ENCODE measurements at places on chromosomes 5 and 9. TPM values are rescaled to one million over a fixed set of nuclear protein-coding genes. Genes with fewer than 3 reads are reported as not detected.
A peak's percentile ranks its signal among the peaks of the same experiment; 100 is the strongest.

The TLE1 gene
- total RNA-seq, result 40.5 TPM

The DRD1 gene
- not detected for total RNA-seq

The GLRA1 gene
- total RNA-seq, result 0.21 TPM

The KLF9 gene
- 0.19 TPM for total RNA-seq

The PLPP7 gene
- total RNA-seq, result 5.8 TPM

The NEUROG1 gene
- 7.3 TPM for total RNA-seq

The DND1 gene
- 4.6 TPM for total RNA-seq

The C8G gene
- total RNA-seq, result 0.59 TPM

GRCh38 chr5:139884144-139884543 lies 88.5 kb downstream of the PSD2 start:
- H3K4me3 ChIP-seq, result no peak overlapping the region
- no peaks in the 10 kb centered on the region for H3K36me3 ChIP-seq
- H3K27ac ChIP-seq, result no peak overlapping the region

GRCh38 chr5:172114875-172115422 lies 73.1 kb downstream of the STK10 start:
- H3K4me3 ChIP-seq, result no peak overlapping the region
- peaks cover 6% of the 10 kb centered on the region for H3K36me3 ChIP-seq
- DNase-seq, result no peak
- H3K27ac ChIP-seq, result no peak overlapping the region

DNA sequence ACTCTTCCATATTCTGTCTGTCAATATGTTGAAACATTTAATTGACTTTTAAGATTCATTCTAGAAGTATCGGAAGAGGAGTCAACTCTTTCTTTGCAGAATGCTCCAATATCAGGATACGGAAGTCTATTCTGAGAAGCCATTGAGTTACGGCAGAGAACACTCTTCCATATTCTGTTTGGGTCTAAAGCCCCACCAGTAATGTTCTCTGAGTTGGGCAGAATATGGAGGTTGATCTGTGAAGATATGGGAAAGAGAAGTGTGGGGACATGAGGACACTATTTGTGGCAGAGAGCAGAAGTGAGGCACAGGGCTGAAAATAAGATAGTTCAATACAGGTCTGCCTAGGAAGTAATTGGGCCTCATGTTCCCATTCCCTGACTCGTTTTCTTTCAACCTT lies 300.0 kb downstream of the DIRAS2 start:
- H3K4me1 ChIP-seq, result peaks cover 25% of the 10 kb centered on the region
- DNase-seq, result no peak
- no peak overlapping the region for H3K4me3 ChIP-seq
- H3K36me3 ChIP-seq, result no peaks in the 10 kb centered on the region
- H3K27ac ChIP-seq, result no peak overlapping the region

DNA sequence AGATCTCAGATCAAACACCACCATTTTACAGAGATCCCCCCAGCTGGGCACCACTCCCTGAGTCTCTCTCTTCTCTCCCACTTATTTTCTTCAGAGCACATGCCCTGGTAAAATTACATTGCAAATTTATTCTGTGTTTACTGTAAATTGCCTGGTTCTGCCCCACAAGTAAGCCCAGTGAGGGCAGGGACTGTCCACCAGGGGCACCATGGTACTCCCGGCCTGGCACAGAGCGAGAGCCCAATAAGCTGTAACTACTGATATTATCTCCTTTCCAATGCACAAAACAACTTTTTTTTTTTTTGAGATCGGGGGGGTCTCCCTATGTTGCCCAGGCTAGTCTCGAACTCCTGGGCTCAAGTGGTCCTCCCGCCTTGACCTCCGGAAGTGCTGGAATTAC lies 123.0 kb downstream of the PAX5 start:
- no peak for DNase-seq
- no peaks in the 10 kb centered on the region for H3K36me3 ChIP-seq
- no peak overlapping the region for H3K4me3 ChIP-seq
- H3K27me3 ChIP-seq, result no peaks in the 10 kb centered on the region
- H3K27ac ChIP-seq, result no peak overlapping the region
- H3K4me1 ChIP-seq, result no peaks in the 10 kb centered on the region

DNA sequence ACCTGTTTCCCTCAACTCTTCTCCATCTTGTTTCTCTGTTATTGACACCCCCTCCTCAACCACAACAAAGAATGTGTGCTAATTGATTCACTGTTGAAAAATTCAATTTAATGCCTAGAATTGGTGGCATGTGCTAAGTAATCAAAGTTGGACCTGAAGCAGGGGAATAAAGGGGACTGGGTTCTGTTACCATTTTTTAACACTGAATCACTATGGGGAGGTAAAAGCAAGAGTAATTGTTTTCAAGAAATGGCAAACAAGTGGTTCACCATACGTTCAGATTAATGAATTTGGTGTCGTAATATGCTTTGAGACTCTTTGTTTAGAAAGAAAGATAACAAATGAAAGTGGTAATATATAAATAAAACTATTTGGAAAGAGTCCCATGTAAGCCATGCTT lies 17.0 kb upstream of the SSBP2 start:
- H3K4me1 ChIP-seq, result peaks cover 14% of the 10 kb centered on the region
- H3K4me3 ChIP-seq, result no peak overlapping the region
- no peaks in the 10 kb centered on the region for H3K36me3 ChIP-seq

- no peaks in the 10 kb centered on the region for H3K4me1 ChIP-seq
- peaks cover 3% of the 10 kb centered on the region for H3K36me3 ChIP-seq
- no peaks in the 10 kb centered on the region for H3K27me3 ChIP-seq
- no peak overlapping the region for H3K27ac ChIP-seq
Observed at GRCh38 chr5:31823472-31823871, 184.5 kb downstream of the PDZD2 start.

DNA sequence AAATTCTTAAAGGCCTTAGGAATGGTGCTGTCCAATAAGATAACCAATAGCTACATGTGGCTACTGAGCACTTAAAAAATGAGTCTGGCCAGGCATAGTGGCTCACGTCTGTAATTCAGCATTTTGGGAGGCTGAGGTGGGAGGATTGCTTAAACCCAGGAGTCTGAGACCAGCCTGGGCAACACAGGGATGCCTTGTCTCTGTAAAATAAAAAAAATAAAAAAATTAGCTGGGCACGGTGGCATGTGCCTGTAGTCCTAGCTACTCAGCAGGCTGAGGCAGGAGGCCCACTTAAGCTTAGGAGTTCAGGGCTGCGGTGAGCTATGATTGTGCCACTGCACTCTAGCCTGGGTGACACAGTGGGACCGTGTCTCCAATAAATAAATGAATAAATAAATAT lies 1.3 kb upstream of the SLC22A5 start:
- DNase-seq, result no peak
- peaks cover 4% of the 10 kb centered on the region for H3K4me1 ChIP-seq
- H3K36me3 ChIP-seq, result no peaks in the 10 kb centered on the region
- peak overlapping the region; percentile 58 for H3K4me3 ChIP-seq
- no peak overlapping the region for H3K27ac ChIP-seq

DNA sequence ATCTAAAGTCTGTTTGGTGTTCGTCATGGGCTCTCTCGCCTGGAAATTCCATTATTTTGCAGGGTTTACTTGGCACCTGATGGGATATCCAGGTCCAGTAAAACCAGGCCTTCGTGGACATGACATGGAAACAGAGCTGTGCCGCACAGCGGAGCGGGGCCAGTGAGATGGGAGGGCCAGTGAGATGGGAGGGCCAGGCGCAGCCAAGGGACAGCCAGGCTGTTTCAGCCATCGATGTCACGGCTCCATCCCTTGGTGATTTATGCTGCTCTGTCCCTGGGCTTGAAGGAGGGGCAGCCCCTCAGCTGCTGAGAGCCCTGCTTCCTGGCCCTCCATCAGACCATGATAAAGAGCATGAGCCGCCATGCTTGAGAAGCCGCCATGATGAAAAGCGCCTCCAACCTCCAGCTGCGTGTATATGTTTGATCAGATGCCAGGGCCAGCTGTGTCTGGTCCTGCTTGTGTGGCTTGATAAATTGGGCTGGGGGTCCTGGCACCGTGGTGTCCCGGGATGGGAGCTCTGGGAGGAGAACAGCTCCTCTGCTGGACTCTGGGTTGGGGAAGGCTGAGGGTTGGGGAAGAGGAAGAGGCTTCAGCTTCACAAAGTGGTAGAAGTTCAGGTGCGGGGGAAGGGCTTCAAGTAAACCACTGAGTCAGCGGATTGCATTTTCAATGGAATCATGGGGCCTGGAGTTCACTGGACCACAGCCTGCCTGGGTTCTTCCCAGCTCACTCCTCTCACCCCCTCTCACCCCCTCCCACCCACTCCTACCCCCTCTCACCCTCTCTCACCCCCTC lies 6.1 kb upstream of the COL5A1 start:
- peaks cover 13% of the 10 kb centered on the region for H3K4me1 ChIP-seq
- no peak overlapping the region for H3K27ac ChIP-seq
- H3K36me3 ChIP-seq, result no peaks in the 10 kb centered on the region
- no peak for DNase-seq
- no peak overlapping the region for H3K4me3 ChIP-seq
- H3K27me3 ChIP-seq, result peaks cover 4% of the 10 kb centered on the region

DNA sequence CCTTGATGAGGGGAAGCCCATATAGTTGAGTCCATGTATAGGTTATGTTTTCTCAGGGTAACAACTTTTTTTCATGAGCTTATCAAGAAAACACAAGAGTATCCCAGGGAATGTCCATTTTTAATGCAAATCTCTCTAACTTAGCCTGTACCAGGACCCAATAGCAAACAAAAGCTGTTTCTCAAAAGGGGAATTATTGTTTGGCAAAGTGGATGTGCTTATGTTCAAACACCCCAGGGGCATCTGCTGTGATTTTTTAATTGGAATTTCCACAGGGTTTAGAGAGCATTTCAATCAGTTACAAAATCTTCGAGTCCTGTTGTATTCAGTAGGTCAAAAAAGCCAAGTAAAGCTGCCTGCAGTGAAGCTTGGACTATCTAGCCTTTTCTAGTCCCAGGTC lies 33.4 kb upstream of the CSNK1G3 start:
- DNase-seq, result no peak
- H3K36me3 ChIP-seq, result no peaks in the 10 kb centered on the region
- no peaks in the 10 kb centered on the region for H3K27me3 ChIP-seq
- H3K4me1 ChIP-seq, result no peaks in the 10 kb centered on the region
- no peak overlapping the region for H3K27ac ChIP-seq
- no peak overlapping the region for H3K4me3 ChIP-seq

DNA sequence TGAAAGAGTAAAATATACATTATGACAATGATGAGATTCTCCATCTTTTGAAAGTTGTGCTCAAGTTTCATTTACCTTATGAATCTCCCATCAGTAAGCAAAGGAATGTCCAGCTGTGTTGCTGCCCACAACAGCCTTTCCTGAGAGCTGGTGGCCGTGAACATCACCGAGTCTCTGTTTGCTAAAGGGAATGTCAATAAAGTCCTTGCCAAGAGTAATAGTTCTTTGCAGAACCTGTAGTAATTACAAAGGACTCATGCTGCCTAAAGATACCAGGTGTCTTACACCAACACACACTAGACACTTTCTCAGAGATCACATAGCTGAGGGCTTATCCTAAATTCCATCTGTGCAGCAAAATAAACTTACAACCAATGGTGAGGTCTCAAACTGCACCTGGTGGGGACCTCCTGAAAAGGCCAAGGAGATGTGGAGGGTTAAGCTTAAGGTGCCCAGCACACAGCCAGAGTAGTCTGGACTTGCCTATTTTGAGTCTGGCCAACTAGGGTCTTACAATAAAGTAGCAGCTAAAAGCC lies 111.1 kb upstream of the DAPK1 start:
- H3K27ac ChIP-seq, result no peak overlapping the region
- no peaks in the 10 kb centered on the region for H3K27me3 ChIP-seq
- no peak for DNase-seq

- no peaks in the 10 kb centered on the region for H3K36me3 ChIP-seq
- no peak for DNase-seq
- H3K4me3 ChIP-seq, result no peak overlapping the region
- no peak overlapping the region for H3K27ac ChIP-seq
- no peaks in the 10 kb centered on the region for H3K4me1 ChIP-seq
Observed at GRCh38 chr5:111953351-111954127, 196.5 kb upstream of the NREP start.

- no peak overlapping the region for H3K27ac ChIP-seq
- DNase-seq, result no peak
- H3K4me1 ChIP-seq, result peaks cover 21% of the 10 kb centered on the region
- H3K4me3 ChIP-seq, result no peak overlapping the region
- peaks cover 2% of the 10 kb centered on the region for H3K27me3 ChIP-seq
Observed at GRCh38 chr5:168153263-168153875, 138.1 kb upstream of the WWC1 start.

GRCh38 chr9:90846770-90847419 lies 45.3 kb downstream of the SYK start:
- no peaks in the 10 kb centered on the region for H3K36me3 ChIP-seq
- no peaks in the 10 kb centered on the region for H3K4me1 ChIP-seq
- no peak overlapping the region for H3K27ac ChIP-seq
- no peak for DNase-seq
- no peaks in the 10 kb centered on the region for H3K27me3 ChIP-seq

DNA sequence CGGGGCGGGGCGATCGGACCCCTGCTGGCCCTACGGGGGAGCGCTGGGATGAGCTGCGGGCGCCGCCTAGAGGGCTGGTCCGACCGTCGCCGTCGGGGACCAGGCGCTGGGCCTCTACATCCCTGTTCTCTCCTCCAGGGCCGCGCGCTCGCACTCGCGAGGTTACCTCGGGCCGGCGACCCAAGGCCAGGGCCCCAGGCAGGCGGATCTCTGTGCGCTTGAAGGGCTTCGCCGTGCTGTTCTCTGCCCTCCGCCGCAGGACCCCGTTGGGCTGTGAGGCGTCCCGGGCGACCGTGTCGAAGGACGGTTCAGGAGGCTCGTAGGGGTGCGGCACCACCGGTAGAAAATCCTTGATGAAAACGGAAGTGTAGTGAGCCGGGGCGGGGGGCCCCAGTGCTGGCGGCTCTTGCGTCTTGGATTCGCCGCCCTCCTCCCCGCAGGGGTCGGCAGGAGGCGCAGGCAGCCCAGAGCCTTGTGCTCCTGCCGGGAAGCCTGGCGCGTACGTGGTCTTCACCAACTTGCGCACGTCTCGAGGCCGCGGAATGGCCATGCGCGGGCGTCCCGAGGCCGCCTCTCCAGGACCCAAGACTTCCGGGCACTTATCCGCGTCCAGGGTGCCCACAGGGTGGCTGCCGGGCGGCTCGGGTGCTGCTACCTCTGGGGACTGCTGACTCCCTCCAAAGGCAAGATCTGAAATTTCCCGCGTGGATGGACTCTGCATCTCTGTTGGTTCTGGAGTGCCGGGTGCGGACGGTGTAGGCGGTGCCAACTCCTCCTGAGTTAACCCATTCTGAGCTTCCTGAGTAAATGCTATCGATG lies 2.0 kb downstream of the PROB1 start:
- H3K27me3 ChIP-seq, result peaks cover 57% of the 10 kb centered on the region
- H3K4me1 ChIP-seq, result peaks cover 5% of the 10 kb centered on the region
- DNase-seq, result peak; percentile 71
- H3K4me3 ChIP-seq, result peak overlapping the region; percentile 87
- peaks cover 4% of the 10 kb centered on the region for H3K36me3 ChIP-seq

GRCh38 chr9:112012026-112012902 lies 115.7 kb downstream of the UGCG start:
- no peaks in the 10 kb centered on the region for H3K36me3 ChIP-seq
- no peak for DNase-seq
- H3K4me1 ChIP-seq, result no peaks in the 10 kb centered on the region
- no peak overlapping the region for H3K27ac ChIP-seq

GRCh38 chr5:98517560-98518366 lies 255.7 kb upstream of the RGMB start:
- H3K4me1 ChIP-seq, result peaks cover 66% of the 10 kb centered on the region
- no peaks in the 10 kb centered on the region for H3K27me3 ChIP-seq
- H3K4me3 ChIP-seq, result no peak overlapping the region
- H3K27ac ChIP-seq, result peak overlapping the region; percentile 13
- no peak for DNase-seq

Measured in neural crest cell (in vitro differentiated cells).